ENCODE measurements at places on chromosomes 13 and 19.

DNA sequence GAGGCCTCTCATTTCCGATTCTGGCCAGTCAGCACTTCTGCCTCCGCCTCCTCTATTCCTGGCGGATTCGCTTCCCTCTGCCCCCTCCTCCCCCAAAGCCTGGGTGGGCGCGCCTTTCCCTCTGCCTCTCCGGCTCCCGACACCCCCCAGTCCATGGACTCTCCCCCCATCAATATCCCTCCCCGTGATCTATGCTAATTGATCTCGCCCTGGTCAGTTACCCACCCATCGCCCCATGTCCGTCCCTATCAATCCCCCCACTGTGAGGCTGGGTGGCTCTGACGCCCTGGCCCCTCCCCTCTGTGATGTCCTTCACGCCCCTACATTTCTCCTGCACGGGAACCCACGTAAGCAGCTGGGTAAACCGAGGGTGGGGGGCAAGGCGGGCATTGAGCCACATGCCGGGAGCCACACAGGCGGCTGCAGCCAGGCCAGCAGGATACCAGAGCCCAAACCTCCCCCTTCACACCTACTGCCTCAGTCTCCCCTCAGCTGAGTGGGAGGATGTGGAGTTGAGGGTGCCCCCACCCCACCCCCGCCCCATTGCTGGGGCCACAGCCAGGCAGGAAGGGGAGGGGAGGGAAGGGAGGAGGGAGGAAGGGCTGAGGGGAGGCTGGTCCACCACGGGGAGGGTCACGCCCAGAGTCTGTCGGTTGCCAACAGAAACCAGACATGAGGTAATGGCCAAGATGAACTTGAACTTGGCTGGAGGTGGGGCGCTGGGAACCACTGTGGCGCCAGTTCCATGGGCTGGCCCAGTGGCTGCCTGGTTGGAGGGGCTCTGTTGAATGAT lies 21.0 kb downstream of the SMIM24 start:
- DNase-seq = peak; percentile 97

DNA sequence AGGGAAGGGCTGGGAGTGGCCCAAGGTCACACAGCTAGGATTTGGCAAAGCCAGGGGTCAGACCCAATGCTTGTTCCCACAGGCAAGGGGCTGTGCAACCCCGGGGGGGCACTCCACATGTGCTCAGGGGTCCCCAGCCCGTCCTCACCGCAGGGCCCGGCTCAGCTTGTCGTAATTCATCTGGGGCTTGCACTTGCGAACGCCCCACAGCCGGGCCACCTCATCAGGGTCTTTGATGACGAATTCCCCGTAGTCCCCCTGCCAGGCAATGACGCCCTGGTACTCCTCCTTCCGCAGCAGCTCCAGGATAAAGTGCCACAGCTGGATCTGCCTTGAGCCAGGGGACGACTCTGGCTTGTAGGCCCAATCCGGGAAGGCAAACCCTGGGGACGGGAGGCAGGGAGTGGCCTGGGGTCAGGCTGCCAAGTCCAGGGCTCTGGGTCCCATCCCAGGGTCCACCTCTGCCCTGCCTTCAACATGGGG lies 4.7 kb downstream of the ERF start:
- no peak for DNase-seq

GRCh38 chr13:25468325-25469168 lies 96.8 kb downstream of the ATP8A2 start:
- no peak for DNase-seq

GRCh38 chr13:109899748-109900147 lies 113.4 kb upstream of the IRS2 start:
- DNase-seq = no peak

DNA sequence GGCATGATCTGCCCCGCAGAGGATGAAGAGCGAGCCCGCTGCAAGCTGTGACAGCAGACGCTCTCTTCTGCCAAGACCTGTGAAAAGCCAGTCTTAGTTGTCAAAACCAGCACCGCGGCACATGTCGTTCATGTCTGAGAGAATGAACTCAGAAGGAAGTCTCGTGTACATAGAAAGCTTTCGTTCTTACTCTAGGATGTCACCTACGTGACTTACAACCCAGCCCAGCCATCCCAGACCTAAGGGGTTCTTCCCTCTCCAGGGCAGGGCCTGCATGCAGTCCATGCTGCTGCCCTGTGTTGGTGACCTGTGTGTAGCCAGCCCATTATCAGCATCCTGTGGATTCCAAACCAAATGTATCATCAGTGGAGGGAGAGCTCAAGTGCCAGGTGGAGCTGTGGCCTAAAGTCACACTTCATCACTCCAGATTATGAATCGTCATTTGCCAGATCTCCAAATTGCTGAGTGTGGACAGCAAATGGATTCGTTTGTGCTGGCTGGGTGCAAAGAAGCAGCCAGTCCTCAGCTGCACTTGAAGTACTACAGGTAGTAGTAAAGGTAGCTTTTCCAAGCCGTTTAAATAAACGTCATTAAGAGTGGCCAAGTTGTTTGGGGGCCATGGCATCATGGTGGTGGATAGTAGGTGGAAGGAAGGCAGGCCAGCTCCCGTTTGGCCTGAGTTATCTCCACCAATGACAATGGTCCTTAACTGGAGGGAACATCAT lies 73.9 kb upstream of the GPR183 start:
- peak; percentile 2 for DNase-seq

GRCh38 chr13:51266642-51267041 lies 44.4 kb downstream of the FAM124A start:
- DNase-seq = no peak

GRCh38 chr19:3375221-3376090 lies 9.1 kb downstream of the NFIC start:
- peak; percentile 91 for DNase-seq

GRCh38 chr19:49873834-49874233 lies 3.3 kb downstream of the AKT1S1 start:
- no peak for DNase-seq

DNA sequence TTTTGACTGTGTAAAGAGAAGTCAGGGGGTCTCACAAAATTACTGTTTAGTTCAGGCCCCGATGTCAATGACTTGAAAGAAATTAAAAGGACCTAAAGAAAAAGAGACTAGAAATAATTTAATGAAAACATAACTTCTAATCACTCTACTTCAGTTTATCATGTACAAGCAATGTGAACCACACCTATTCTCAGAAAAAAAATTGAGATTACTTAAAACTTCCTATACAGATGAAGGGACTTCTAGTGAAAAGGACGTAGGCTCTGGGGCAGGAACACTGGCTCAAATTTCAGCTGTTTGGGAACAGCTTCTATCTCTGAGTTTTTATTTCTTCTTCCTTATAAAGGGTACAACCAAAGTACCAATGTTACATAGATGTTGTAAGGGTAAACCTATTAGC lies 38.0 kb downstream of the TPT1 start:
- DNase-seq = no peak

GRCh38 chr13:77513719-77514335 lies 21.7 kb upstream of the SCEL start:
- DNase-seq = no peak

- no peak for DNase-seq
These were observed 4.4 kb upstream of the TEKTIP1 start for GRCh38 chr19:3534375-3535234.

DNA sequence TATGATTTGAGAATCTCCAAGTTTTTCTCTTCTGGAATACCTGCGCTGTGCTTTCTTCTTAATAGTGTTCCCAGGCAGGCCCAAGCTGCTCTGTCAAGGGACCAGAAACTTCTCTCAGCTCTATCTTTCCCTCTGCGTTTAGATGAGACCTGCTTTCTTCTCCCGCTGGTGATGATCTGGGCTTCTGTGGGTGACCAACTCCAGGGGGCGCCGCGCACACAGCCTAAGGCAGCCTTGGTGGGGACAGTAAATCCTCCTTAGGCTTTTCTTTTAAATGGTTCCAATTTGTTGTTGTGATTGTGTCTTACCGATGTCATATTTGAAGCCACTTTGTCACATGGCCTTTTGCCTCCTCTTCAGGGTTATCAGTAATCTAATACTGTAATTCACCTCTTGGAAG lies 439.4 kb upstream of the KLF12 start:
- no peak for DNase-seq

DNA sequence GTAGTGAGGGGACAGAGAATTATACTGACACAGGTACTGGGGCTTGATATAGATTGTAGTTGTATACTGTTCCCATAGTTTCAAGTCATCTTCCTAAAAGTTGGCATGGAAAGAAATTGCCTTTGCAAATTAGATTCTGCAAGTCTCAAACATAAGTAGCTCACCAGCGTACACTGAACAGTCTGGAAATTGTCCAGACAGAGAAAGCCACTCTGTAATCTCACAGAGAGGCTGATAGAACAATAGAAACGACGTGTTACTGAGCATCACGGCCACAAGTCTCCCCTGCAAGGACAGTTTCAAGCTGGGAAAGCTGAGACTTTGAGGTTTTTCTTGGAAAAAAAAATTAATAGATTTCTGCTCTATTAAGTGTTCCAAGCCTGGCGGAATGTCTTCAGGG lies 228.6 kb downstream of the DNAJC15 start:
- DNase-seq = no peak

DNA sequence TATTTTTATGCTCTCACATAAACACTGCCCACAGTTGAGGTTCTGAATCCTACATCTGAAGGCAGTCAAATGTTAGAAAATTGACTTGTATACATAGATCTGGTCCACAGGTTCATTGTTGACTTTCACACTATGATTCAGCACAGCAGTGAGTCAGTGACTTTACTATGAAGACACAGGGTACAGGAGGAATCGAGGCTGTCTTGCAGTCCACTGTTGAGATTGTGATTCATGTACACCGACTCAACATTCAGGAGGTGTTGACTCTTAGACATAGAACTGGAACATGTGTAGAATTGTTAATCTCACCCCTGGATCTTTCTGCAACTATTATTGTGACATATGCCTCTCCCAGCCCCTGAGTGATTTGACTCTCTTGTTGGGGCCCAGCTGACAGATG lies 74.3 kb upstream of the ZNF43 start:
- DNase-seq = no peak

- peak; percentile 20 for DNase-seq
These were observed at the start of gene PCDH9 for GRCh38 chr13:67229481-67230403. Gene PCDH9 (minus strand): TSS chr13:67230336. CDS start chr13:67228440, 1,896 bp downstream.

DNA sequence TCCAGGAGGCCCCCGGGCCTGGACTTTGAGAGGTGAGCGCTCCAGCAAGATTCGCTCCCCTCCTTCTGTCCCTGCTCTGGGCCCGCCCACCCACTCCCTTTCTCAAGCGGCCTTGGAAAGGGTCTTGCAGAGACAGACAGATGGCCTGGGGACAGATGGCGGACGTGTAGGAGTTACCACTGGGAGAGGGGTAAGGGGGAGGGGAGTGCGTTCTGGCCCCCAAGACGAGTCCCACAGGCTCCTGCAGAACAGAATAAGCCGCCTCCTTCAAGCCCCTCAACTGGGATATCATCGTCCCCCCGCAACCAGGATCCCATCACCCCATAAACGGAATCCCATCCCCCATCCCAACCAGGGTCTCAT lies 3.6 kb upstream of the TNFAIP8L1 start:
- DNase-seq = no peak

DNA sequence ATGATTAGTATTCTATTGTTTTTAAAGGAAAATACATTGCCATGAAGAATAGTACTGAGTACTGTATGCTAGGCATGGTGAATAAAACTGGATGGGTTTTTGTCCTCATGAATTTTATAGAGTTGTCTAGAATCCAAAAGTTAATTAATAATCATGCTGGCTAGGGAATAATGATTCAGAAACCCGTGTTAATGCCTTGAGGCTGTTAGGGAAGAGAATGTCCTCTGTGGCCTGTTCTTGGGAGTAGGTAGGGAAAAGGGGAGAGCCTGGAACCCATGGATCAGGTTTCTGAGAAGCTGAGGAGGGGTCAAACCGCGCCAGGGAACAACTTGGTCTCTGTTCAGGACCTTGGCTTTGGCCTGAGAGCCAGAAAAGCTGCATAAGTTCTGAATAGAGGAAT lies 1376.3 kb upstream of the SLC10A2 start:
- DNase-seq = no peak

DNA sequence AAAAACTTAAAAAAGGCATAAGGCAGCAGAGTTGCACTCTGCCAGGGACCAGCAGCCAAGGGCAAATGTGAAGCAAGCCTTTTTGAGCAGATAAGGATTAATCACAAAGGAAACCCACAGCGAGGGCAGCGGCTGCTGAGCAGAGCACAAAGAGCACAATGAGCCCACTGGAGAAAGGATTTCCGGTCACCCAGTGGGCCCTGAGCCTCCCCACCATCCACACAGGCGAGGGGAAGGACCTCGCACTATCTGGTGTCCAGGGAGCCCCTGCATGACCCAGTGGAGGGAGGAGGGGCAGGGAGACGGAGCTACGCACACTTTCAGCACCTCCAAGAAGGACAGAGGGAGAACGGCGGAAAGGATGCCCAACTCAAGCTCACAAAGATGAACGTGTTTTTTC lies 40.0 kb downstream of the COL4A1 start:
- no peak for DNase-seq

- DNase-seq = peak; percentile 19
These were observed 20.8 kb downstream of the NOVA2 start for GRCh38 chr19:45952686-45953505.

GRCh38 chr19:13952931-13953531 lies 722 bp downstream of the DCAF15 start:
- DNase-seq = peak; percentile 57

DNA sequence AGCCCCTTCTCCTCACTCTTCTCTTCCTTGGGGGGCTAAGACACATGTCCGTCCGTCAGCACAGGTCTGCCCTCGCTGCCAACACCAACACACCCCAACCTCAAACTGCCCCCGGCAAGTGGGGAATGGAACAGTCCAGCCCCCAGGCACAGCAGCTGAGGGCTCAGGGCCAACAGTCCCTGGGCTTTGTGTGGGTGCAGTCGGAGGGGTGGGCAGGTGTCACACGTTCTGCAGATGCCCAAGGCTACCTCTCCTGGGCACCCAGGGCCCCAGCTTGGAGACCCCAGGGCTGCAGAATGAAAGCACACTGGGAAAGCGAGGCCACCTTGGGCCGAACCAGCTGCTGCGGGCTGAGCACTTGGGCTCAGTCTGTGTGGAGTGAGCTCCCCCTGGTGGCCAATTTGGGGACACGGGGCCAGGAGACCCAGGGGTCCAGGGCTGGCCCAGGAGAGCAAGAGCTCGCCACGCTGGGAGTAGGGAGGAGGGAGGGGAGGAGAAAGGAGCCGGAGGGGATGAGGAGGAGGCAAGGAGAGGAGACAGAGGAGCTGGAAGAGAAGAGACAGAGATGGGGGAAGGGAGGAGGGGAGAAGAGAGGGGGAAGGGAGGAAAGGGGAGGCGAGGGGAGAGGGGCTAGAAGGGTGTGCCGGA lies 14.0 kb upstream of the ATP8B3 start:
- peak; percentile 64 for DNase-seq

DNA sequence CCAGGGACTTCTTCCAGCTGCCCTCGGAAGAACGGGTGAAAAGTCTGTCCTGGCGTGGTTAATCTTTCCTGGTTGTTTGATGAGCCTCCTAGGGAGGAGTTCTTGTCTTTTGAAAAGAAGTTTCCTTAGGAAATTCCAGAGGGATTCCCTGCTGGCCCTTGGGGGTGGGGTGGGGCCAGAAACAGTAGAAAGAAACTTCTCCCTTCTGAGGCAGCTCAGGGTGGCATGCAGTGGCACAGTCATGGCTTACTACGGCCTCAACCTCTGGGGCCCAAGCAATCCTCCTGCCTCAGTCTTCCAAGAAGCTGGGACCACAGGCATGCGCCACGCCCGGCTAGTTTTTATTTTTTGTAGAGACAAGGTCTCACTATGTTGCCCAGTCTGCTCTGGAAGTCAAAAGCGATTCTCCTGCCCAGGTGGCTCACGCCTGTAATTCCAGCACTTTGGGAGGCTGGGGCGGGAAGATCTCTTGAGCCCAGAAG lies 1.5 kb downstream of the ZNF101 start:
- no peak for DNase-seq

GRCh38 chr13:43407023-43407581 lies 379.7 kb downstream of the ENOX1 start:
- no peak for DNase-seq
